HTR-8/SVneo (cell line): ENCODE measurements at places on chromosomes 3 and 15.

- no peak for DNase-seq
Observed at GRCh38 chr15:58511599-58511987, 79.8 kb downstream of the LIPC start.

- DNase-seq: peak; percentile 12
Observed at GRCh38 chr3:153273767-153274435, 111.9 kb downstream of the RAP2B start.

GRCh38 chr3:188510366-188510765 is 356.4 kb downstream of the LPP start:
- no peak for DNase-seq

- no peak for DNase-seq
Observed at GRCh38 chr15:60751985-60752952, 273.3 kb upstream of the ICE2 start.

GRCh38 chr3:141422961-141423582 is 54.8 kb downstream of the ZBTB38 start:
- DNase-seq: no peak

DNA sequence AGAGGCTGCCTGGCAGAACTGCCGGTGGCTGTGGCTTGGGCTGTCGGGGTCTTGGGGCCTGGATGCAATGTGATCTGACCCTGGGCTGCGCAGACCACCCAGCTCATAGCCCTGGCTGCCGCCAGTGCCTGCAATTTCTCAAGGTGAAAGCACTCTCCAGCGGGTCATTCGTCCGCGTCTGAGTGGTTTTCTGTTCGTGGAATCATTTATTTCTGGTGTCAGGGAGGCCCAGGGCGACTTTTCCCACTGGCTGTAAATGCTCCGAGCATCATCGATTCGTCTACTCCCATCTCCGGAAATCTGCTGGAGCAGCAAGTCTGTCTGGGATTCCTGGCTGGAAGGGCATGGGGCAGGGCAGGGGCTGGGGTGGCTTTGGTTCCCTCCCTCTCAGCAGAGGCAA is 40.6 kb upstream of the ADPGK start:
- DNase-seq: no peak

- DNase-seq: peak; percentile 6
Observed at GRCh38 chr3:71726146-71726545, 944 bp upstream of the EIF4E3 start.

GRCh38 chr3:189458528-189458927 is 172.7 kb upstream of the TP63 start:
- no peak for DNase-seq

DNA sequence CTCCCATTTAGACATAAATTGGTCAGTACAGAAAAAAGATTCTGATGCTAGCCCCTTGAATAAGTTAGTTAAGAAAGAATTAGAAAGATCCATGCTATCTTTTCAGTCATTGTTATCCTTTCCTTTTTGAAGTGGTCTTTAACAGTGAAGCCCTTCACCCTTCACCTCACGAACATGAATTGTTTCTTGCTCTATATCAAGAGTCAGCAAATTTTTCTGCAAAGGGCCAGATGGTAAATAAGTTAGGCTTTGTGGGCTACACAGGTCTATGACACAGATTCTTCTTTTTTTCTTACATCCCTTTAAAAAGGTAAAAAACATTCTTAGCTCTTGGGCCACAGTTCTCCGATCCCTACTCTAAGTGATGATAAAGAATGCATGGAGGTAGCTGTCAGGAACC is 74.9 kb downstream of the DMXL2 start:
- no peak for DNase-seq

DNA sequence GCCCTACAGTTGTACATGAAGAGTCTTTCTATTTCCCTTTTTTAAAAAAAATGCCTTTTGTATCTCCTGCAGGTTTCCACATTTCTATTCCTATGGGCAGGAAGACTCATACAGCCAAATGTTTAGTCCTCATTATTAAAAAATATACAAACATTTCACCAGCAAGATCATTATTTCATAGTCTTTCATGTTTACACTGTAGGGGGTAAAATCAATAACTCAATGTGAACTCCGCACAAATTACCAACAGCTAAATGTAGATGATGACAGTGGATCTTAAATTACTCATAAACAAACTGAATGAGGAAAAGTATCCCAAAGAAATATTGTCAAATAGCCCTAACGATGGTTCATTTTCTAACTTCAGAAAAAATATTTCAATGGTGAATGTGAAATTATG is 99.5 kb downstream of the MAGI1 start:
- no peak for DNase-seq

- DNase-seq: peak; percentile 40
Observed at GRCh38 chr3:99128725-99129505, 227.4 kb upstream of the DCBLD2 start.

DNA sequence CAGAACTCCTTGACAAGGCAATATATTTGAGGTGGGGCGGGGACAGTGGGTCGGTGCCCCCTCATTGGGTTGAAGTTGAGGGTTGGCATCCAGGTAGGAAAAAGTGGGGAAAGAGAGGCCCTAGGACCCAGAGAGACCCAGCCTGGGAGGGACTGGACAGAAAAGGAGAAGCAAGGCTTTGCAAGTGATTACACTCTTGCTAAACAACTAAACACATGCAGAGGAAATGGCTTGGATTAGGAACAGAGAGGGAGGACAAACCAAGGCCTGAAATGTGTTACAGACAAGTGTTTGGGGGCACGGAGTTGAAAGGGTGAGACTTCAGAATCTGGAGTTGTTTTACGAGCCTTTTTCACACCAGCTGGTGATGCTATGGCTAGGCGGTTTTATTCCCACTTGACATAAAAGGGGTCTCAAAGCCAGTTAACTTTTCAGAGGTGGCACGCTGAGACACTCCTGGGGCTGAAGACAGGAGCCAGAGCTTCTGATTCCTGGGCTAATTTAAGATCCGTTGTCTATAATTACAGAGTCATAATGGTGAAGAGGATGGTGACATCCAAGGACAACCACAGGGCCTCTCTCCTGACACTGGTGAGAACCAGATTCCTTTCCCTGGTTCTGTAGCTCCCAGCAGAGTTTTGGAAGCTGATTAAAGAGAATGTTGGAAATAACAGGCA is 7.7 kb upstream of the KCTD6 start:
- DNase-seq: no peak

- DNase-seq: no peak
Observed at GRCh38 chr15:98592136-98592535, 56.2 kb upstream of the IGF1R start.

DNA sequence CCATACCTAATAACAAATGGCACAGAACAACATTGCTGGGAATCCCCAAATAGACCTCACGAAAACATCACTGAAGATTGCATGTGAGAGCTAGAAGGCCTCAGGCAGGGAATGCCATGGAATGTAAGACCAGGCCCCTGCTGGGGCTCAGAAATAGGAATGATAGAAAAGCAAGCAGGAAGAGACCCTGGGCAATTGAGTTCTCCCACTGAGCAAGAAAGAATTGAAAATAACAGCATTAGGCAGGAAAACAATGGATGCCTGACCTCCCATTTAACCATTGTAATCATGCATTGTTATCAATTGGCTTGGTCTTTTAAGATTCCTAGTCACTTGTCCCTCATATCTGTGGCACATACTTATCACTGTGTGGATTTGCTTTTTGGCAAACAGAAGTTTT is 581.6 kb downstream of the FHIT start:
- no peak for DNase-seq

GRCh38 chr3:32456429-32457130 is 46.1 kb downstream of the CMTM6 start:
- no peak for DNase-seq

DNA sequence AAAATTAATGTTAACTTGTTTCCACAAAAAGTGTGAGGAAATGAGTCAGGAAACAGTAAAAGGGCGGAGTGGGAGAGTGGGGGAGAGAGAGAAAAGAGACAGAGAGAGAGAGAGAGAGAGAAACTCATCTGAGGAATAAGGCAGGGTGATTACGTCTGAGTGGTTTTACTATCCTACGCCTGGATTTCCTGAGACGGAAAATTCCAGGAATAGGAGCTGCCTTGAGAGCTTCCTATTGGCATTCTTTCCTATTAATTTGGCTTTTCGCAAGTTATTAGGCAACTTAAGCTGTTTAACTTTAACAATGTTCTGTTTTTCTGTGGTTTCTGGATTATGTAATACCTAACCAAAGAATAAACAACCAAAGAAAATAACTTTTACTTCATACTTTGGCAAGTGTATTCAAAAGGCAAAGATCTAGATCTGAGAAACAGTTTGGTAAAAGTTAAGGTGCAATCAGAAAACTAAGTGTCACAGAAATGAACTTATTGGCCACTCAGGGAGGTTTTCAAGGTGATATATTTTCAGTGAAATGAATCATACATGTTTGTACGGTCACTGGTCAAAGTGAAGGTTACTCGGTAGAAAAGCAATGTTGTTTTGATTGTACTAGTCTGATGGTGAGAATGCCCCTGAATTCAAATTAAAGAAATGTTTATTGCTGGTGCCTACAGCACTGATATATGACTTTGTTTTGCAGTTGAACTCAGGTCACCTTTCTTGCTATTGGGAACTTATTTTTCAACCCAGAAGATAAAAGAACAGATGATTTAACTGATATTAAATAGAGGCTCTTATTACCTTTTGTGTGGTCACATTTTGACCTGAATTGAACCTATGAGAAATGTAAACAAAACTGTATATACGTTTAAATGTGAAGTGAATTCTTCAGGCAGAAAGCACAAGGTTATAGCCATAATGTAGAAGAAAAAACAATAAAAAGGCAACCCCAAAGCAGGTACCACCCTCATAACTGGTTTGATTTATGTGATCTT is 39.9 kb upstream of the TNFSF10 start:
- peak; percentile 37 for DNase-seq

GRCh38 chr15:32677238-32677750 is 35.8 kb downstream of the SCG5 start:
- DNase-seq: no peak

DNA sequence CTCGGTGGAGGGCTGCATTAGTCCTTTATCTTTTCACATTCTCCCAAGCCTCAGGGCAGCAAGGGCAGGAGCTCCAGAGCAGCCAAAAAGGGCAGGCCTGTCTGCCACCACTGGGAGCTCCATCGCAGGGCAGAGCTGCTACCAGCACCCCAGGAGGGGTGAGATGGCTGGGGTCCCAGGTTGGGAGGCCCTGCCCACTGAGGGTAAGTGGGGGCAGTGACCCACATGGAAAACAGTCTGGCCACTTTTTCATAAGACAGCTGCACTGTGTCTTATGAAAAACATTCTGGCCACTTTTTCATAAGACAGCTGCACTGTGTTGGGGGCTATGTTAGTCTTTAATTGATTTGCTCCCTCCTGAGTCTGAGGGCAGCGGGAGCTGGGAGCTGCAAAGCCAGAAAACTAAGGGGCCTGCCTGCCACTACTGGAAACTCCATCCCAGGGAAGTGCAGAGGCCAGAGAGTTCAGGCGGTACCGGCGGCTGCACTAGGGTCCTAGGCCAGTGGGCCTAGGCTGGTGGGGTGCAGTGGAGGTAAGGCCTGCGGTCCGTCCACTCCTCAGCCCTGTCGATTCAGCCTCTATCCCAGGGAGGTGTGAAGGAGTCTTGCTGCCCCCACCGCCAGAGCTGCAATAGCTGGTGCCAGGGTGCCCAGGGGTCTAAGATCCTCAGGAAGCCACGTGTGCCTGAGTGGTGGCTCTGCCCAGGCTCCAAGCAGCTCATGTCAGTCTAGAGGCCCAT is 45.4 kb downstream of the TMCO5A start:
- no peak for DNase-seq

DNA sequence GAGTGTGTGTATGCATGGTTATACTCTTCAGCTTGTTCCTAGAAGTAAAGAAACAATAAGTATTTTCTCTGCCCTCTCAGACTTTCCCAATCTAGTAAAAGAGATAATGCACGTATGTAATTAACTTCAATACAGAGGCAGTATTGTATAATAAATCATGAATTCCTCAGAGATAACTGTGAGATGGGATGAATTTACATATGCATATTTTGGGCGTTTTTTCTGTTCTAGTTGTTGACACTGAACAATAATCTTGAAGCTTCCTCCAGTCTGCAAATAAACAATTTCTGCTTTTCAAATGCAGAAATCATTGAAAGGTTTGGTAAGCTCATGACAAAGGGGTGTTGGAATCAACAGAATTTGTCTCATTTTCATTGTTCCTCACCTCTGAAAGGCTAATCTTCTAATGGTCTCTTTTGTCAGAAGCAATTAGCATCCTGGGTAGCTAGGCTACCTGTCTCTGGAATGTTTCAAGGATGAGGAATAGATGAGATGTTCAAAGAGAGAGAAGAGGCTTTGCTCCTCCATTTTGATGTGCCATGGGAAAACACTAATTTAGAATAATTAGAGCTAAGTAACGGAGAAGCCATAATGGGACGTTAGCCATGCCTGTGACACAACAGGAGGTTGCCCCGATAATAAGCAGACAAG is 43.3 kb upstream of the SIAH2 start:
- no peak for DNase-seq

- no peak for DNase-seq
Observed at GRCh38 chr15:101388046-101388445, 93.0 kb upstream of the SNRPA1 start.

GRCh38 chr3:52452570-52453221 is 1.1 kb downstream of the TNNC1 start:
- DNase-seq: no peak

- DNase-seq: no peak
Observed at GRCh38 chr3:10374311-10374710, 53.4 kb upstream of the SEC13 start.

DNA sequence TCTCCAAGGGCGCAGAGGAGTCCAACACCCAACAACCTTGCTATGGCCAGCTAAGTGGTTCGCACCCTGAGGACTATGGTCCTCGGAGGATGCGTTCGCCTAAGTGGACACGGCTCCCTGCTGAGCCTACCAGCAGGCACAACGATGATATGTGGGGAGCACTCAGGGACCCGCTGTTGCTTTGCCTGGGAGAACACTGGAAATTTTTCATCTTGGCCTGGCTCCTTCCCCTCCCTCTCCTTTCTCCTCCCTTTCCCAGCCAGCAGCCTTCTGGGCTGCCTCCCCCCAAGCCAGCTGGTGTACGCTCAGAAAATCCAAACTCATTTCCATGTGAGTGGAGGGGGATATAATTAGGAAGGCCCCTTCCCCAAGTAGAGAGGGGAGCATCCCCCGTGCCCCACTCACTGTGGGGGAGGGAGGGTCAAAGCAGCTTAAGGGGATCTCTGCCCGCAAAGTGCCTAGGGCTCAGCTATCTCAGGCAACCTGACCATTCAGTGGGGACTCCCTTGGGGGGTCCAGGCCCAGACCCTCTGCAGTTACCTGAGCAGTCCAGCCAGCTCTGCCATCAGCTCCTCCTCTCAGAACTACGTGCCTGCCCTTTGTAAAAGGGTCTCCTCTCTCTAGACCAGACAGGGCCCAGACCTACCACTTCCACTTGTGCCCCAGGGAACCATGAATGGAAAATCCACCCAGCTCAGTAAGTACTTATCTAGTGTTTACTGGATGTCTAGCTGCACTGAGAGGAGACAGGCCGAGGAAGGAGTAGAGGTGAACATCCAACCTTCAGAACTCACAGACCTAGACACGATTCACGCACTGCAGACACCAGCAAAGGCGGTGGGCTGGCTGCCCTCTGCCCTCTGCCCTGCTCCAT is 742 bp upstream of the SEMA7A start:
- DNase-seq: no peak

GRCh38 chr3:78634316-78634715 is 1133.5 kb downstream of the ROBO1 start:
- peak; percentile 7 for DNase-seq
